ENCODE measurements at places on chromosomes 7 and 10.

GRCh38 chr10:82618007-82618406 is 743.0 kb downstream of the NRG3 start:
- no peak for DNase-seq

GRCh38 chr10:18968159-18968558 is 80.4 kb upstream of the MALRD1 start:
- no peak for DNase-seq

- DNase-seq: no peak
Observed at GRCh38 chr10:56123247-56123646, 237.8 kb downstream of the ZWINT start.

- no peak for DNase-seq
Observed at GRCh38 chr10:98582363-98582762, 135.6 kb upstream of the HPS1 start.

GRCh38 chr7:82961240-82961639 is 201.4 kb downstream of the PCLO start:
- no peak for DNase-seq

- DNase-seq: no peak
Observed at GRCh38 chr10:98012644-98013043, 17.8 kb downstream of the CRTAC1 start.

DNA sequence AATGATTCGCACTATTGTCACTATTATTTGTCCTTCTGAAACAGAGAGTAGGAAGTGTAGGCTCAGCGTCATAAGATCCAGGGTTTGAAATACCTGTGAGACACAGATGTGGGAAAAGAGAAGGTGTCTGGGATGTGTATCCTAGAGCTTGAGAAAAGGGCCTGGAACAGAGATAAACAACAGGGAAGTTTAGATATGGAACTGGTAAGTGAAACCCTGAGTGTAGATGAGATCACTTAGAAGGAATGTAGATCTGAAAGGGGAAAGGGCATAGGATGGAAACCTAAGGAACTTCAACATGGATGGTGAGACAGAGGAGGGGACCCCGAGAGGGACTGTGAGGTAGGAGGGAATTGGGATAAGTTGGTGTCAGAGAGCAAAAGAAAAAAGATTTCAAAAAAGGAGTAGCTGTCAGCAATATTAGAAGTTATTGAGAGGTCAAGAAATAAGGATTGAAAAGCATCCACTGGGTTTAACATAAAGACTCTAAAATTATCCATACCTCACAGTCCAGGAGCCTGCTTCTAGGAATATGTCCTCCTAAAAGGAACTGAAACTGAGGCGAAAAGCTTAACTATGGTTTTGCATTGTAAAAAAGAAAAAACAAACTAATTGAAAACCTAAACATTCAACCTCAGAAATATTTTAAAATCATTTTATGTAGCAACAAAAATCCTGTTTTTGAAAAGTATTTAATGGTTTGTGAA is 119.2 kb upstream of the NPVF start:
- DNase-seq: no peak

GRCh38 chr10:94186722-94187121 is 176.0 kb downstream of the NOC3L start:
- DNase-seq: no peak
